ENCODE measurements at places on chromosomes 11 and 22. TPM values are rescaled to one million over a fixed set of nuclear protein-coding genes. Genes with fewer than 3 reads are reported as not detected.
A peak's percentile ranks its signal among the peaks of the same experiment; 100 is the strongest.

DNA sequence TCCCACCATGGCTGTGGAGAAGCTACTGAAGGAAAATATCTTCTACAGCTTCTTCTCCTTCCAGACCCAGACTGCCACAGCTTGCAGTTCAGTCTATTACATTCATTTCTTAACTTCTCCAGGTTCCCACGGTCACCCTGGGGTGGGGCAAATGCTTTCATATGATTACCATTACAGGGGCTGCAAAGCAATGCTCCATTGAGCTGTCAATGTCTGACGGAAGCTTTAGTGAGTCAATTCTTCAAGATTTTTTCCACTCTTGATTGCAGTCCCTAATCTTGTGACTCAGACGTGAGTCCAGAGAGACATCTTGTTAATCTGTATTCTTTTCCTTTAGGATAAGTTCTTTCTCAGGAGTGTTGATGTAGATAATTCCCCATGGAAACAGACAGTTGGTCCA is 233.4 kb upstream of the DDI1 start:
- no peak for DNase-seq

DNA sequence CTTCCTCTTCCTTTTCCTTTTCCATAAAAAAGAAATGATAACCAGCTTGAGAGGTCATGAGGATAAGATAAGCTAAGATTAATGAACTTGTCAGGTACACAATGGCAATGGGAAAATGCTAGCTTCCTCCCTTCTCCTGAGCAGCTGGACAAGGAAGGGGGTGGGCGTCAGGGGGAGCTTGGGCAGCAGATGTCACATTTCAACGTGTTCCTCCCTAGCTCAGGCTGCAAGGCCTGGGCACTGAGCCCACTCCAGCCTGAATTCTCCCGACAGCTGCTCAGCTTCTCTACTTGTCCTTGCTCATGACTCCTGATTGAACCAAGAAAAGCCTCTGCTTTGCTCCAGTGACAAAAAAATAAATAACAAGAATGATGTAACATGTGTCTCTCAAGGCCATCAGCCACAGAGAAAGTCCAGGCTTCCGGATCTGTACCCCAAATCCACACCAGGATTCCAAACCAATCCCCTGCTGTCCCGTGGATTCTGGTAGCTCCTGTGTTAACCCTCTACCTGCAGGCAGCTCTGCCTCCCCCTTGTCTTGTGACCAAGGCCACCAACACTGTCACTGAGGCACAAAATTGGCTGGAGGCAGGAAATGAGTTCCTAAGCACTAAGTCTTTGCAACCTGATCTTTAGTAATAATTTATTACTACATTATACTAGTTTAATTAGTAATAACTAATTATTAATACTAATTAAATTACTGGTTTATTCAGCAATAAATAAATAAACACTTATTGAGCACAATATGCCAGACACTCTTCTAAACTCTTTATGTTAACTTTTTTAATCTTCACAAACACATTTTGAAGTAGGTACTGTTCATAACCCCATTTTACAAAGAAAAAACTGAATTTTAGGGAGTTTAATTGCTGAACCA is 146.5 kb downstream of the CCDC34 start:
- peak; percentile 25 for DNase-seq

DNA sequence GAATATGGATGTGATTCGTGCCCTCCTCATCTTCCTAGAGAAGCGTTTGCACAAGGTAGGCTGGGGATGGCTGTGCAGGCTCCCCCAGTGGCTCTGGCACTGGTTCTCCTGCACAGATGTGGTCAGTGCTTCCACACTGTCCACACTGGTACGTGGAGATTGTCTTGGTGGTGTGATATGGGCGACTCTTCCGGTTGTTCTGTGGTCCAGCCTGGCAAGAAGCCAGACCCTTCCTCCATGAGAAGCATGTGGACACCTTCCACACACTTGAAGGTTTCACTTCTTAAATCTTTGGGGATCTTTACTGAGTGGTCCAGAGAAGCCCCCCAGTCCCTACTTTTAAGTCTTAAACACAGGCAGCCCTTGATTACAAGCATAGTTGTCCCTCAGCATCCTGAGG is 3.8 kb downstream of the RIC8A start:
- no peak for DNase-seq

DNA sequence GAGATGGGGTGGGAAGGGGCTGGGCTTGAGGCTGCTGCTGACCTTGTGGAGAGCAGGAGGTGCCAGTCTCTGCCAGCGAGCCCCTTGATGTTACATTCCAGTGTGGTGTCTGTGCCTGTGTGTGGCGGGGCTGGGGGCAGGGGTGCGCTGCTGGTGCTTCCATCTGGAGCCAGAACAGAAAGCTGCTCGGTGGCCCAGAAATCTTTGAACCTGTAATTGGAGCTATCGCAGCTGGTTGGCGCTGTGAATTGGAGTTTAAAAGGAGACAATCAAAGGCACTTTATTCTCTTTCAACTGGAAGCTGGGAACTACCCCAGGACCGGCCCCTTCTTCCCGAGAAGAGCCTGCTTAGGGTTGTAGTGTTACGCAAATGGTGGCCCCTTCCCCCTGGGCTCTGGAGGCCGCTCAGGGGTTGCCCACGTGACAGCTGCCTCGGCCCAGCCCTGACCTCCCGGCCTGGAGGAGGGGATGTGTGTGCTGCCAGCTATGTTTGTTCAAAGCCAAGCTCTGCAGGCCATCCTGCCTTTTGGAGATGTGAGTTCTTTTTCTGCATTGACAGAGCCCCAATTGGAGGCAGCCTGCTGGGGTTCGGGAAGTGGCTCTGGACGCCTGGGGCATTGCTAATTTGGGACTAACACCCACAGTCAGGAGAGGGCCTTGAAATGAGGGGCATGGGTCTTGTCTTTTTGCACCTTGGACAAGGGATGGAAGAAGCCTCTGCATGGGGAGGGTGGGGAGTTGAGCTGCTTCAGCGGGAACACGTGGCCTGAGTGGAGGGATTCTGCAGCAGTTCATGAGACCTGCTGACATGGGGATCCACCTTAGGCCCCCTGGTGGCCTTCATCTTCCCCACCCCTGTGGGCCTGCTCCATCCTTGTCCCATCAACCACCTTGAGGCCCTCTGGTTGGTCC is 14.0 kb upstream of the ARSA start:
- DNase-seq: no peak

Gene DNAJB13
- total RNA-seq: not detected

- no peak for DNase-seq
Measured at GRCh38 chr11:14642873-14643696, 519 bp upstream of the PDE3B start.

- DNase-seq: no peak
Measured at GRCh38 chr11:18617688-18618341, 16.3 kb downstream of the SPTY2D1 start.

Gene TYMP
- 1.2 TPM for total RNA-seq

GRCh38 chr11:30553521-30554110 is 32.5 kb downstream of the MPPED2 start:
- DNase-seq: no peak

Gene TMEM191B
- 42.7 TPM for total RNA-seq

GRCh38 chr11:27207025-27207650 is 155.9 kb downstream of the CCDC34 start:
- DNase-seq: no peak

DNA sequence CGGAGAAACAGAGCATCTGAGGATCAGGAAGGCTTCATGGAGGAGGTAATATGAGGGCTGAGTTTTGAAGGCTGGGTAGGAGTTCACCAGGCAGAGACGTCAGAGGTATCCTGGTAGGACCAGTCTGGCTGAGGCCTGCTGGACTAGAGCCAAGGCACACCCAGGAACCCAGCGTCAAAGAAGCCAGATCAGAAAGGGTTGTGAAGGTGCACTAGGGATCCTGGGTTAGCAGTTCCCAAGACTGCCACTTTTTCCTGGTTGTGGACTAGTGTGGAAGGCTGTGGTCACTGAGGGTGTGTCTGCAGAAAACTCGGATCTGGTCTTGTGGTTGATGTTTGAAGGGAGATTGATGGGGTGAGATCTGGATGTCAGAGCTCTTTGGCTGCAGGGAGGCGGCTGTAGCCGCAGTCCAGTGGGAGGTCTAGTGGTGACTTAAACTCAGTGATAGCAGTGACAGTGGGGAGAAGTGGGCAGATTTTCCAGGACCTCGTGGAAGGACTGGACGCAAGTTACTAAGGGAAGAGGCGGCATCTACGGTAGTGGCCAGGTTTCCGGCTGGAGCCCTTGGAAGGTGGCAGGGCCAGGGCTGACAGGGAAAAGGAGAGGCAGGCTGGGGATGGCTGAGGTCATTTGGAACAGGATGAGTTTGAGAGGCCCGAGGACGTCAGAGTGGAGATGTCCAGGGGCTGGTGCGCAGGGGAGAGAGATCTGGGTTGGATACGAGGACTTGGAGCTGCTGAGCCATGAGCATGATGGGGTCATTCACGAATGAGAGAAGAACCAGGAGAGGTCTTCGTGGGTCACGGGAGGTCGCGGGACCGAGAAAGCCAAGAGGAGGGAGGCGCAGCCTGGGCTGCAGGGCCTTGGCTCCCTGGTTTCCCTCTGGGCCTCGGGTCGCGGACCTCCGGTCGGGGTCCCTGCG is 10.9 kb downstream of the RELA start:
- no peak for DNase-seq

Gene ACRV1
- total RNA-seq: not detected

GRCh38 chr11:64316672-64317324 is 561 bp downstream of the TRMT112 start:
- DNase-seq: no peak

DNA sequence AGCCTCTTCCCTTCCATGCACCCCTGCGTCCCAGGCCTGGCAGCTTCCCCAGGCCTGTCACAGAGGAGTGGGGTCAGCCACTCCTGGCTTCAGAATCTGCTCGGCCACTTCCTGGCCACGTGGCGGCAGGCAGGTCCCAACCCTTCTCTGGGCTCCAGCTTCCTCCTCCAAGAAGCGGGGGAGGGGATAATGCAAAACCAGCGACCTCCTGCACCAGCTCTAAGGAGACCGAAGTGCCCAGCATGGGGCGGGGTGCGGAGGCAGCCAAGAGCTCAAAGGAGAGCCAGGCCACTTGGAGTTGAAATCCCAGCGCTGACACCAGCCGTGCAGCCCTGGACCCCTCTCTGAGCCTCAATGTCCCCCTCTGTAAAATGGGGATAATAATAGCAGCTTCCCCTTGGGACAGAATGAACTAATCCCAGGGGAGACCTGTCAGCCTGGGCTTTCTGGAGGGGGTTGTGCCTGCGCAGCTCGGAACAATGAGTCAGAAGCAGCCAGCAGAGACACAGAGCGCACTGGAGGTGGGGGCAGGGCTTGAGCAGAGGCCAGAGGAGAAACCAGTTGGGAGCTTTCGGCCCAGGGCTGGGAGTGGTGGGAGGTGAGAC is 22.8 kb upstream of the PICK1 start:
- DNase-seq: no peak

GRCh38 chr22:38173641-38173906 is 8.1 kb downstream of the PLA2G6 start:
- no peak for DNase-seq

Gene OR52E8
- total RNA-seq: not detected

GRCh38 chr11:80007616-80008015 is 566.8 kb upstream of the TENM4 start:
- DNase-seq: no peak

DNA sequence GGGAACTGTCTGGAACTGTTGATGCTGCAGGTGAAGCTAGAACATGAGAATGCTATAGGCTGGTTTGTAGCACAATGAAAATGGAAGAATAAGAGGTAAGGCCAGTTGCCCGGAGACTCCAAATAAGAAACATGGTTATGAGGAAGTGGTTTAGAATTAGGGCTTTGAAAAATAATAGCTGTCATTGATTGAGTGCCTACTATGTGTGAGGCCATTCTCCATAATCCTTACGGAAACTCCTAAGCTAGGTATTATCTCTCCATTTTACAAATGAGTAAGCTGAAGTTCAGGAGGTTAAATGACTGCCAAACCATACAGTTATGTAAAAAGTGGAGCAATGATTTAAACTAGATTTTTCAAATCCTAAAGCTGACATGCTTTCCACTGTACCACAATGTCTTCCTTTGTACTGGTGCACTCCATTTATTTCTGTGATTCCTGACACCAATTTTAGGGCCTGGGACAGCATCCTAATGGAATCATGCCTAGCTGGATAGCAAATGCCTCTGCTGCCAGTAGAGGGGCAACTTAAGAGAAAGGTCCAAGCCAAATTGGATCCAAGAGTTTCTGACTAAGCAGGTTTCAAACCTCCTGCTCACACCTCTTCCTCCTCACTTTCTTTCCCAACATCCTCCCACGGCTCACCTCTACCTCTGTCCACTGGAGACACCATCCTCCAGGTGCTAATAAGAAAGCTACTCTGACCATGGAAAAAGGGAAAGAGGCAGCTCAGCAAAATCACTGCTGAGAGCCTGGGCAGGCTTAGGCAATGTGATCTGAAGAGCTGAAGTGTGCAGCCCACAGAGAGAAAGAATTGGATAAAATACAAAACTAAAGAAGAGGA is 46.9 kb upstream of the PICALM start:
- no peak for DNase-seq

DNA sequence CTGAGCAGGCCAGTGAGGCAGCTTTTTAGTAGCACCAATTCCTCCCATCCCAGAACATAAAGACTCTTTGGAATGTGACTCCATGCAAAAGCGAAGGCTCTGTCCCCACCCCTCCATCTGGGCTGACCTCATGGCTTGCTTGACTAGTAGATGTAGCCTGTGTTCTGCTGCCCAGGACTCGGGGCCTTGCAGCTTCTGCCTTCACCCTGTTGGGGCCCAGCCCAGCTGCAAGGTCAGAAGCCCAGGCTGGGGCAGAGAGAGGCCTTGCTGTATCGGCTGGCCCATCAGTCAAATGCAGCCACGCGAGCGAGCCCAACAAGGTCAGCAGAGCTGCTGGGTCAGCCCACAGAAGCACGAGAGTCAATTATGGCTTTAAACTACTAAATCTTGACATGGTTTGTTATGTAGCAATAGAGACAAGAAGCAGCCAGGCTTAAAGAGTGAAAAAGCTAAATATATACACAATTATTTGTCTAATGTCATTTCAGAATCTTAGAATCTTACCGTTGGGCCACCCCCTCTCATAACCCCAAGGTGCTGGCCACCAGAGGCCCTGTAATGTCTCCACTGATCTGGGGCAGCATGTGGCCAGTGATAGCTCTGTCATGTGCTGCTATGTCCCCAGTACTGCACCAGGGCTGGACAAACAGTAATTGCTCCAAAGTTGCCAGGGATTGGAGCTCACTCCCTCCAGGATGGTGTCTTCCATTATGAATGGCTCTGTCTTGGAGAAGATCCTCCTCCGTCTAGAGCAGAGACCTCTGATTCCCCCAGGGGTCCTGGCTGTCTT is 10.4 kb upstream of the WNT11 start:
- no peak for DNase-seq

Gene BDNF
- total RNA-seq: 0.42 TPM

Gene SLC6A5
- total RNA-seq: 0.05 TPM
